ENCODE measurements at places on chromosomes 7 and 10.

DNA sequence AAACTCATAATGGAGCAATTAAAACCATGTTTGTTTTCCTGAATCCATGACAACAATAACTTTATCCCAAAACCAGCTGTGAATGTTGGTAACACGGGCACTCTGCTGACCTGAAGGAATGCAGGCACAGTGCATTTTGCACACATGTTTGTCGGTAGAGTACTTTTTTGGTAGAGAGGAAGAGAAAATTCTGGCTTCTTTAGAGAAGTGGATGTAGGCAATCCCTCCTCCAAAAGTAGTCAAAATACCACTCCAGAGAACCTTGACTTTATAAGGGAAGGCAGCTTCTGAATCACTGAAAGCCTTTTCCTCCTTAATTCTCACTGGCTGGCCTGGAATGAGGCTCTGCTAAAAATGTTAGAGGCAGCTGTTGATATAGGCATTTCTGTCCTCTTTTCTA is 15.8 kb upstream of the ACTA2 start:
- no peak for DNase-seq

- DNase-seq = no peak
Measured at GRCh38 chr7:81470724-81471379, 299.0 kb downstream of the HGF start.

GRCh38 chr7:106070201-106070551 is 41.9 kb downstream of the SYPL1 start:
- DNase-seq = no peak

- no peak for DNase-seq
Measured at GRCh38 chr7:107469929-107470328, at the start of gene GPR22. Gene GPR22 (plus strand): TSS chr7:107470057. CDS start chr7:107474061, 4,004 bp downstream.

DNA sequence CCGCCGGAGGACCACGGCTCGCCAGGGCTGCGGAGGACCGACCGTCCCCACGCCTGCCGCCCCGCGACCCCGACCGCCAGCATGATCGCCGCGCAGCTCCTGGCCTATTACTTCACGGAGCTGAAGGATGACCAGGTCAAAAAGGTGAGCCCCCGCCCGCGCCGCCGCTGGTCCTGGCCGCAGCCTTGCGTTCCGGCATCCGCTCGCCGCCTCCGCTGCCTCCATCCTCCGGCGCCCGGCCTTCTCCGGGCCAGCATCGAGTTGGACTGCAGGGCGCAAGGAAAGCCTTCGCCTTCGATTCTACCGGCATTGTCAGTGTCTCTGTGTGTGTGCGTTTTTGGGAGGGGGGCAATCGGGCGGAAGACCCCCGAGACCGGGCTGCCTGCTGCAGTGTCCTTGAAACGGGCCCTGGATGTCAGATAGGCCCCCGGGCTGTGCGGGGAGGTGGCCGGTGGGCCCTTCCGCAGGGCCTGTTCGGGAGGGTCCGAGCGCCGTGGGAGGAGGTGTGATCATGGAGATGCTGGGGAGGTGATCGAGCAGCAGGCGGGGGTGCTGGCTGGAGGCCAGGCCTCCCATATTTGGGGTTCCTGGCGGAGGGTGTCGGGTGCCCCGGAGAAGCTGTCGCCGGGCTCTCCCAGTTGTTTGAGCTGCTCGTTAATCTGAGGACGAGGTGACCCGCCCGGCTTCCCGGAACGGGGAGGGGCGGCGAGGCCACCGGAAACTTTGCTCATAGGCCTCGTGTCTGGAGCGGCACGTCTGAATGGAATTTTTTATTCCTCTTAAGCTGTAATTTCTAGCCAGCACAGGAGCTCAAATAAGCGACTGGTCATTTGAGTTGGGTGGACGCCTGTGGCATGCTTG is 40.8 kb downstream of the HK1 start:
- peak; percentile 95 for DNase-seq

DNA sequence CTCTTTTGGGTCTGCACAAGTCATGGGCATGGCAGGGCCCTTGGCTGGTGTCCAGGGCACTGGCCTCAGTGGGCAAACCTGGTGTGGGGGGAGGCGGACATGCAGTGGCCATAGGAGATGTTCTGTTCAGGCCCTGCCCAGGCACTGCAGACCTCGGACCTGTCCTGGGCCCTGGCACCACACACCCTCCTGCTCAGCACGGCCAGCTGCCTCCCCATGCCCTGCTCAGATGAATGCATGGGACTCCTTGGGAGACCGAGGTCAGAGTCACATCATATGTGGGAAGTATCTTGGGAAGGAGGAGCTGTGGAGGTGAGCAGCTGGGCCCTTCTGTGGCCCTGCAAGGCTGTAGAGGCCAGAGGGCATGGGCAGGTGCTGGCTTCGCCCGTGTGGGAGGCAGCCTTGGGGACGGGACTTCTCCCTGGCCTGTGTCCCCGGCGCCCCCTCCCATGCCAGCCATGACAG is 130.8 kb downstream of the VIPR2 start:
- DNase-seq = no peak

DNA sequence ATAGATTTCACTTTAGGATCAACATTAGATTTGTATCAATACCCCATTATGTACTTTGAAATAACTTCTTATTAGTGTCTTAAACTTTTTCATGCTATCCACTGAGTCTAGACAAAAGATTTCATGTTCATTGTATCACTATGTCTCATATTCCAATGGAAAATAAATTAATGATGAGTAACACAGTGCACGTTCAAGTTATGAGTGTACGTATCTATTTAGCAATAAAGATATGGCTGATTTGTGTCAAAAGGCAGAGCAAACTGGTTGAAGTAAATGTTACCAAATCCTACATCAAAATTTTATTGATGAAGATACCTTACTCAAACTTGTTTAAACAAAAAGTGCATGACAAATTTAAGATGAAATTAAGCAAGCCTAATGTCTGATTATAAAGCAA is 102.4 kb downstream of the SEMA3E start:
- DNase-seq = no peak

Measured in coronary artery (tissue), 2 donors.